Right ventricle myocardium superior (tissue), 1 donor: ENCODE measurements at places on chromosomes 4 and X. TPM values are rescaled to one million over a fixed set of nuclear protein-coding genes. Genes with fewer than 3 reads are reported as not detected.

DNA sequence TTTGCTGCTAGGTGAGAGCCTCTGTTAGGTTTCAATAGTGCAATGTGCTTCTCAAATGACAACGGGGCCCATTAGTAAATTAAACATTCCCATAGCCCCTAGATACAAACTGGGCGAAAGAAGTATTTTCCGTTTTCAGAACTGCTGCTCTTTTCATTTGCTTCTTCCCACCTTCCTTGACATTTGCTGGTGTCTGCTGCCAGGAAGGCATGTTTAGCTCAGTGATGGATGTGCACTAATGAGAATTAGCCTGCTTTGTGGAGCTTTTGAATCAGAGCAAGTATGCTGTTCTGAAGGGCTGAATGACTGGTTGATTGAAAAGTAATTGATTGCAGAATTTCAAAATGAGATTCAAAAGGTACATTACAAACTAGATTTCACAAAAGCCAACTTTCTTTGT, 57.0 kb downstream of the SHROOM3 start:
- no peak for DNase-seq

SLITRK2 gene
- total RNA-seq: 0.27 TPM

PITX2 gene
- total RNA-seq: not detected

DNA sequence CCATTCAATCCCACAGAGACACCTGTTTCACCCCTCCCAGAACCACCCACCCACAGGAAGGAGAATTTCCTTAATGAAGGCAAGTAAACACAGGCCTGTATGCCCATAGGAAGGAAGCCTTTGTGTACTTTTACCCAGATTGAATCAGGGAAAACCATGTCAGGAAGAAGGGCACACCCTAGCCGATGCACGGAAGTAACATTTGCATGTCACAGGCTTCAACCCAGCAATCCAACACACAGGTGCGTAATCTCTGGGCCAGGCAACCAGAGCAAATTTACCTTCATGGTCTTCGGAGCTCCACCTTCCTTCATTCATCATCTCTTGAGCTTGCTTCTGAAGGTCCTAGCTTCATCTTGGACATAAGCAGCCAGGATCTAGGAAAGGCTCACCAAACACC, 206.3 kb downstream of the SHROOM3 start:
- DNase-seq: no peak

DNA sequence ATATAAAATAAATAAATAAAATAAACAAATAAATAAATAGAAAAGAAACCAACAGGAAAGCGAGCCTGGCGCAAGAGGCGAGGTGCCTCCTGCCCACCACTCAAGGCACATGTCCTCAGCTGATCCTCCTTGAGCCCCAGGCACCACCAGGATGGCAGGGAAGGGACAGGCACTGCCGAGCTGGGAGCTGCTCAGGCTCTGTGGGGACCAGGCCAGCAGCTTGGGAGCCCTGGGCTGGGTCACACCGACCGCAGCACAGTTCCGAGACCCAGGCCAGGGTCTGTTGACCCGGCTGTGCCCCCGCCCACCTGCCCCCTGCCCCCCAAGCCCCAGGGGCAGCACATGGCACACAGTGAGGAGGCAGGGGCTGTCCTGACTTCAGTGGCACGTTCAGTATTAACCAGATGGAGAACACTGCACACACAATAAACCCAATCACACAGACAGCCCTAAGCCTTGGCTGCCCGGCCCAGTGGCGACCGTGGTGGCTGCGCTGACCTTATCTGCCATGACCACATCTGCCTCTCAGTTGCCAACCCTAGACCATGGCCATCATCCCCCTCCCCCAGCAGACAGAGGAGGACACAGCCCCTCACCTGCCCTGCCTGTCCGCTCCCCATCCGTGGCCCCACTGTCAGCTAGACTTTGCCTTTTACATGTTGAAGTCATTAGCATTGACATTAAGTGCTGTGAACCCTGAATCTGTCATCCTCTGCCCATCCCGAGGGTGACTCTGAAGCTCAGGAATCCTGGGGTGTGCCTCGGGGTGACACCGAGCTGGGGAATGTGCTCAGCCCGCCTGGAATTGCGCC, 2.9 kb upstream of the TREX2 start:
- no peak for DNase-seq

SULT1E1 gene
- not detected for total RNA-seq

SPP1 gene
- total RNA-seq: 5.6 TPM

RTL3 gene
- 0.08 TPM for total RNA-seq

PARM1 gene
- 65.2 TPM for total RNA-seq

DNA sequence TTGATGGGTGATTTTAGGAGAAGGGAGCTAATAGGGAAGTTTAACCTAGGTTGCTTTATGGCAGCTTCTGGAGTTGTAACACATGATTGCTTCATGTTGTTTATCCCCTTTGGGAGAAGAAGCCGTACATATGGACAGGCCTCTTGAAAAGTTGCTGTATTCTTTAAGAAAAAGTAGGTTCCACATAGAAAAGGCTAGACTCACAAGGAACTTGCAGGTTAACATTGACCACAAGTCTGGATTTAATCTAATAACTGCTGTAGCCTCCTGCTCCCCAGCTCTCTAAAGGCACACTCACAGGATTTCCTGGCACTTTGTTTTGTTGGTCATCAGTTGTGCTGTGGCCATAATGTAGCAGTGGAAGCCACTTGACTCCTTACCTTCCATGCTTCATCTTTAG, 19.7 kb downstream of the FNIP2 start:
- no peak for DNase-seq

GRCh38 chr4:8871417-8872401, at the start of gene HMX1:
HMX1 (minus strand) TSS chr4:8871839; CDS start chr4:8871614, 225 bp downstream.
- no peak for DNase-seq

DNA sequence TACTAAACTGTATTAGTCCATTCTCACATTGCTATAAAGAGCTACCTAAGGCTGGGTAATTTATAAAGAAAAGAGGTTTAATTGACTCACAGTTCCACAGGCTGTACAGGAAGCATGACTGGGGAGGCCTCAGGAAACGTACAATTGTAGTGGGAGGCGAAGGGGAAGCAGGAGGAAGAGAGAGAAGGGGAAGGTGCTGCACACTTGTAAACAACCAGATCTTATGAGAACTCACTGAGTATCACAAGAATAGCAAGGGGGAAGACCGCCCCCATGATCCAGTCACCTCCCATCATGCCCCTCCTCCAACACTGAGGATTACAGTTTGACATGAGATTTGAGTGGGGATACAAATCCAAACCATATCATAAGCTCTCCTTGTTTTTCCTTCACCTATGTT, 40.9 kb downstream of the RPA4 start:
- DNase-seq: no peak

S100P gene
- total RNA-seq: not detected

- no peak for DNase-seq
Measured at GRCh38 chr4:83440148-83440814, 15.3 kb downstream of the HELQ start.

BST1 gene
- 2.6 TPM for total RNA-seq

CXCL6 gene
- not detected for total RNA-seq
